ENCODE measurements at places on chromosomes 7 and 10.

DNA sequence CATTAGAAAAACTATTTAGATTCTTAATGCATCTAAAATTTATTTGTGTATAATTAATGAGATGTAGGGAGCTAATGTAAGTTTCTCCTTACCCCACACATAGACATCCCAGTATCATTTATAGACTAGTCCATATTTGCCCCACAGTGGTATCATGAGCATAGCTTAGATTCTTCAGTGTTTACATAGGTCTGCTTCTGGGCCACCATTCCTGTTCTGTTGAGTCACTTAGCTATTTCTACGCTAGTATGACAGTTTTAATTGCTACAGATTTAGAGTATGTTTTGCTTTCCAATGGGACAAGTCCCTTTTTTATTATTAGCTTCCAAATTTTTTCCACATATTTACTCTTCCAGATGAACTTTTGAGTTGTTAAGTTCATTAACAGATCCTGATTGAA is 69.4 kb downstream of the MCMBP start:
- DNase-seq = no peak

DNA sequence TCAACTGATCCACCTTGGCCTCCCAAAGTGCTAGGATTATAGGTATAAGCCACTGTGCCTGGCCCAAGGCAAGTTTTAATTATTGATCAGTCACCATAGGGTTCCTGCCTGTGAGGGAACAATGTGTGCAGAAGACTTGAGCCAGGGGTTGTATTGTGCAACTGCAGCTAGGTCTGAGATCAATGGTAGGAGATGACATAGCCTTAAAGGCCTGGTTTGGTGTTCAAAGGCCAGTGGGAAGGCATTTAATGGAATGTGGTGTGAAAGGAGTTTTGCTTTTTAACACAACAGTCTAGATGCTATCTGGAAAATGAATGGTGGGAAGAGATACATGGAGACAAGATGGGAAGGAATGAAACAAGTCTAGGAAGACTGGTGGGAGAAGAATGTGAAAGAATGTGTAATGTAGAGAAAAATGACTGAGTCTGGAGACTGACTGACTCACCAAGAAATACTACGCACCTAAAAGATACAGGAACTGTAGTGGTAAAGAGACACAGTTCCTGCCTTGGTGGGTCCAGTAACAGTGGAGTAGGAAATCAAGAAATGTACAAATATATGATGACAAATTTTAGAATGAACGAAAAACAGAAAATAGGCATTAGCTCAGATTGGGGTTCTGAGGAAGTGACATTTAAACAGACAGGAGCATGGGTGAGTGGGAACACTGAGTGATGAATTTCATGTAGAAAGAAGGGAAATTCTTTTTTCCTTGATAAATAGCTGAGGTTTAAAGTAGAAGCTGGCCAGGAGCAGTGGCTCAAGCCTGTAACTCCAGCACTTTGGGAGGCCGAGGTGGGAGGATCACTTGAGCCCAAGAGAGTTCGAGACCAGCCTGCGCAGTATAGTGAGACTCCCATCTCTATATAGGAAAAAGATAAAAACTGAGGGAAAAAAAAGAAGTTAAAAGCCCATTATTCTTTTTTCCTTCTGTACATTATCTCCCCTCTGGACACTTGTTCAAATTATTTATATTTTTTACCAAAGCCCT is 9.4 kb downstream of the HNRNPF start:
- no peak for DNase-seq

DNA sequence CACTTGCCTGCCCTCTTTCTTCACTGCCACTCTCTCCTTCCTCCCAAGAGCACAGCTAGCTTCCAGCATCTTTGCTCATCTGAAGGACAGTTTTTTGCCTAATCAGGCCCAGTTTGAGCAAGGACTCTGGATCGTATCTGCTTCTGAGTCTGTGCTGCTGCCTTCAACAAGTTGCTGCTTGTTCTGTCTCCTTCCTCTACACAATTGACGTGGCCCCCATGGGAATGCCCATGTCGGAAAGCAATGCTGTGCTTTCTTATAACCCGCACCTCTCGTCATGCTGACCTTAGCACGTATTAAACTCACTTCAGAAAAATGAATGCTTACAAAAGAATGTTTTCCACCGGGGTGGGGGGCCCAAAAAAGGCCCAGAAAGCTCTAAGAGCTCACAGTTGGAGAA is 324.7 kb upstream of the C7orf33 start:
- DNase-seq = no peak

GRCh38 chr10:76543655-76544054 is 1094.0 kb downstream of the KCNMA1 start:
- DNase-seq = no peak
